ENCODE measurements at places on chromosomes 7 and 10.

DNA sequence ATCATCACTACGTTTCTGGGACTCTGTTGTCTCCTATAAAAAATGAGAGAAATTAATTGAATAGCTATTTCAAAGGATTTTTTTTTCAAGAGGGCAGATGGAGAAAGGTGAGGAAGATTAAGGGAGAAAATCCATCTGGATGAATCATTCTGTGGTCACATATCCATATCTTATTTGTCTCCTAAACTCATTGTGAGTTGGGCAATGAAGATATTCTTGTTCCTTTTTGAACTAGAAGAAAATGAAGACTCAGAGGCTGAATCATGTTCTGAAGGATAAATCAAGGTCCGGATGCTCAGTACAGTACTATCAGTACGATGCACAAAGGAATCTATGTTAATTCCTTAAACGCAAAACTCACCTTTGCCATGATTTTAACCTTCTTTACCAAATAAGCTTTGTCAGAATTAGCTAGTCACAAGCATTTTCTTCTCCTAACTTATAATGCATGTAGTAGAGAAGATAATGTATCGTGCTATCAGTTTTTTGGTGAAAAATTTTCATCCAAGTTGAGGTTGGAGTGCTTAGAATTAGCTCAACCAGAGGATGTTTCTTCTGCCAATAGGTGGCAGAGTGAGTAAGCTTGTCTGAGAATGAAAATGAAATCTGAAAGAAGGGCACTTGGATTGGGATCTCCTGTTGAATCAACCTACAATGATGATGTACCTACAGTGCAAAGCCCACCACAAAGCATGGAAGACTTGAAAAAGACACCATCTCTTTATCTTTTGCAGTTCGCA lies 446.9 kb downstream of the KIF20B start:
- DNase-seq: no peak

DNA sequence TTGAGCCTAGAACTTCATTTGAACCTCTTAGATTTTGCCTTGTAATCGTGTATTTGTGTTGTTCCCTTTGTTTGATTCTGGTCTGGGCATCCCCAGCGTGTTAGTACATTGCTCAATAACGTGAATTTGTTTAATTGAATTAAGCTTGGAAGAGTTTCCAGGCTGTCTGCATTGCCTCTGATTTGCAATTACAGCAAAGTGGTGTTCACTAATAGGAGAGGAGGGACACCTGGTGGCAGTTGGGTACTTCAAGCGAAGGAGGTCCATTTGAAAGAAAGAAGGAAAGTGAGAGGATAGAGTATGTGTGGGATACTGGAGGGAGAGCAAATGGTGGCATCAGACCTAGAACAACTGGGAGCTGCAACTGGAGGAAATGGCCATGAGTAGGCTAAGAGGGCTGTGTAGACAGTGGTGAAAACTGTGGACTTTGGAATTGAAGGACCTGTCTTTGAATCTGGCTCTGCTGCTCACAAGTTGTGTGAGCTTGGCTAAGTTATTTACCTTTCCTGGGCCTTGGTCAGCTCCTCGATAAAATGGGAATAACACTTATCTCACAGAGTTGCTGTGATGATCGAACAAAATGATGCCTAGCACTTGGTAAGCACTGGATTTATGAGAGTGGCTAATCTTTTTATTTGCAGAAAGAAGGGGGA lies 15.1 kb downstream of the LSMEM1 start:
- DNase-seq: peak; percentile 11

- DNase-seq: no peak
These were observed 103.4 kb downstream of the PRTFDC1 start for GRCh38 chr10:24849051-24849450.

GRCh38 chr10:75978213-75978612 lies 546.8 kb downstream of the LRMDA start:
- no peak for DNase-seq

GRCh38 chr10:557792-558328 lies 131.6 kb downstream of the DIP2C start:
- DNase-seq: no peak

All from stimulated activated CD8-positive, alpha-beta memory T cell treated with anti-CD3 and anti-CD28 coated beads, Interleukin-4, amount 100 ng/mL, for 24 hours (primary cell).